ENCODE measurements at places on chromosomes 4 and X.

GRCh38 chr4:22502895-22503814, 12.7 kb downstream of the ADGRA3 start:
- no peak for DNase-seq

DNA sequence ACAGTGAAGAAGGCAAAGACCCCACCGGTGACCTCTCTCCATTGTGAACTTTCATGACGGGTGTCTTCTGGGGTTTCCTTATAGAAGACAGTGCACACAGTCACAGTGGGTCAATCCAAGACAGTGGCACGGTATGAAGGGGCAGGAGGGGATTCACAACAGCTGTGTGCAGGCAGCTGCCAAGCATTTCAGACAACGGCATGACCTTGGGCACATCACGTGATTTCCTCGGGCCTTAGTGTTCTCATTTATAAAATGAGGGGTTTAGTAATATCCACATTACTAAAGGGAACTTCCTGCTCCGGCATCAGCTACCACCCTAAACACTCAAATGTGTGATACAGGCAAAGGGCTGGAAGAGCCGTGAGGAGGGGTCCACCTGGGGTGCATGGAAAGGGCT, 42.9 kb downstream of the RBM47 start:
- no peak for DNase-seq

GRCh38 chrX:28491941-28492340, 95.3 kb upstream of the IL1RAPL1 start:
- no peak for DNase-seq

GRCh38 chrX:149979126-149979644, 40.9 kb upstream of the EOLA2 start:
- no peak for DNase-seq

- no peak for DNase-seq
Measured at GRCh38 chr4:6335040-6335590, 65.5 kb downstream of the WFS1 start.

DNA sequence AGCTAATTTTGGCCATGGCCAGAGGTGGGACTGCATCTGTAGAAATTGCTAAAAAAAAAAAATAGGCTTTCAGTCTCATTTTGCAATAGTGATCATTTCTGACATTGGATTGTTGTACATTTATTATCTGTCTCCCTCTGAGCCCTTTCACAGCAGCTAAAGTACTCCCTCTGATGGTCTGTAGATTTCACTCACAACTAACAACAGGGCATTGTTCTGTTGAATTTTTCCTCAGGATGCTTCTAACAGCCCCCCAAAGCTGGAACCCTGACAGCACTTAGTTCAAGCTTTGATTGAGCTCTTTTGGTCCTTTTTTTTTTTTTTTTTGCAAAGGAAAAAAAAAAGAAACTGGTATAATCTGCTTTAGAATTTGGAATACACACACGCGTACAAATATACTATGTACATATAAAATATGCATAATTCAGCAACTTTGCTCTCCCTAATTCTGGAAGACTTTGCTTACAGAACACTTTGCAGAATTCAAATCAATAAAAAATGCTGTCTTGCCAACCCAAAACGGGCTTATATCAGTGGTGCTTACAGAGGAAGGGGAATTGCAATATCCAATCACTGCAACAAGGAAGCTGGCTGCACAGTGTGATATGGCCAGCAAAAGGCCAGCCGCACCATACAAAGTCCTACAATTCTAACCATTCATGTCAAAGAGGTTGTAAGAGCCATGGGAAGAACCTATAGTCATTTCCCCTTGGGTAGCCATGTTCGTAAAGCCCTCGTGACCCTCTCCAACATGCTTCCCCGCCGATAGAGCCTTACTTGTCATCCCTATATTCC, 406.4 kb downstream of the SMARCA1 start:
- DNase-seq = no peak

GRCh38 chr4:7638489-7638888, 203.8 kb upstream of the PSAPL1 start:
- no peak for DNase-seq

DNA sequence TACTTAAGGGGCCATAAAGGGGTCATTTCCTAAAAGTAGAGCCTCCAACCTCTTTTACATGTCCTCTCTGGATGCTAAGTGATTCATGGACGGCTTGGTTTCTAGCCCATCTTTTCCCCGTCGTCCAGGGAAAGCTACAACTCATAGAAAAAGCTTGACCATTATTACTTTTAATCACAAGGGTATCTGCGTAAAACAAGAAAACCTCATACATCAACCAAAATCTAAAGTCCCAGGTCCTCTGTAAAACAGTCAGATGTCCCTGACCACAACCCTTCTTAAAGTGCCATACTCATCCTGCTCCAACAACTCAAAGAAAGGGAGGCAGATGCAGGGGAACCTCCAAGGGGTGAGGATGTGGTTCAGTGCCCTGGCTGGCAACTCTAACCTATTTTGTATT, 29.6 kb downstream of the ADGRA3 start:
- DNase-seq = no peak

- DNase-seq = no peak
Measured at GRCh38 chr4:48175806-48176205, 41.8 kb upstream of the TXK start.

- DNase-seq = no peak
Measured at GRCh38 chr4:103076747-103077347, at the start of gene SLC9B2. TSS of gene SLC9B2 (minus strand) at chr4:103076761. CDS start at chr4:103067550, 9,211 bp downstream.

- DNase-seq = no peak
Measured at GRCh38 chrX:103063191-103063845, 653 bp downstream of the BEX1 start.

DNA sequence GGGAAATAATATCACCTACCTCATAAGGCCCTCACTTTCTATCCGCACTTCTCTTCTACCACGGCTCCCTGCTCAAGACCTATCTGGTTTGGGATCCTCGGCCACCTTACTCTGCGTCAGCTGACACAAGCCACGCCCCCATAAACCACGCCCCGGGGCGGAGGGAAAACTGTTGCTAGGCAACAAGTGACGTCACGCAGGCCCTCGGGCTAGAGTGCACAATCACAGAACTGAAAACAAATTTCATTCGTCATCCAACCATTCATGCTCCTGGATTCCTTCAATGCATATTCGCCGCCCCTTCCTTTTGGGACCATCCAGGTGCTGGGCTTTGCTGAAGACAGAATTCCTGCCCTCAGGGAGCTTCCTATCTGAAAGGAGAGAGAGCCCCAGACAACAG, 66.3 kb downstream of the SMC1A start:
- no peak for DNase-seq

GRCh38 chr4:45004847-45005565, 278.6 kb upstream of the GNPDA2 start:
- no peak for DNase-seq

DNA sequence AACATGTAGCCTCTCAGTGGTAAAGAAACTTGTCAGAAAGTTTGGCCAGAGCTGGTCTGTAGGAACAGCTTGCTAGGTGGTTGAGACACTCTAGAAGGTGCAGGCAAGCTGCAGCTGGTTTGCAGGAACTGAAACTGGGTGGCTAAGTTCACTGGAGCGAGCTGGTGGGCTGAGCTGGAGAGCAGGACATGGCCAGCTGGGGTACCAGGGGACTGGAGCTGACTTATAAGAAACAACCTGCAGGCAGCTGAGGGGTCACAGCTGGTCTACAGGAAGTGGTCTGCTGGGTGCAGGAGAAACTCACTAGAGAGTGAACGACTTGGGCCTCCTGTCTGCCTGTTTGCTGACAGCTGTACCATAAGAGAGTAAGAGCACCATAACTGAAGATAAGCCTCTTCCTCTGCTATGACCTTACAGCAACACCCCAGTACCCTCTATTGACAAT, 157.1 kb upstream of the LNX1 start:
- no peak for DNase-seq

- DNase-seq = no peak
Measured at GRCh38 chr4:169109035-169109675, 99.1 kb upstream of the CBR4 start.

DNA sequence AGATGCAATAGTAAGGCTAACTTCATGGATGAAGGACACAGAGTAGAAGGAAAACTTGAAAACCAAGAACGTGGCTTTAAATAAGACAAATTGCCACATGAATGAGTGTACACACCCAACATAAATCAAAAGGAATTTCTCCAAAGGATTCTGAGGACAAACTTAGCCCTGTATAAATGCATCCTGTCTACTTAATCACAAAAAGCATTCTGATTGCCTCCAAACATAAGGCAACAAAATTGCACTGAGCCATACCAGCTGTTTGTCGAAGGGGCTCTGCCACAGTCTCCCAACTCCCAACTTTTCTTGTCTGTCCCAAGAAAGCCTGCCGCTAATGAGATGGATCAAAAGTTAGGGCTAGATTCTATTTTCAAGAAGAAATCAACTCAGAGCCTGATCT, 194.3 kb downstream of the SOWAHB start:
- DNase-seq = no peak

- no peak for DNase-seq
Measured at GRCh38 chr4:11209826-11210225, 218.9 kb downstream of the HS3ST1 start.

All from activated CD8-positive, alpha-beta memory T cell treated with anti-CD3 and anti-CD28 coated beads for 4 hours (primary cell).